ENCODE measurements at places on chromosomes 1 and 21.

- DNase-seq: no peak
Observed at GRCh38 chr21:36626791-36627190, 72.1 kb upstream of the SIM2 start.

- no peak for DNase-seq
Observed at GRCh38 chr1:107525145-107525544, 384.3 kb downstream of the NTNG1 start.

DNA sequence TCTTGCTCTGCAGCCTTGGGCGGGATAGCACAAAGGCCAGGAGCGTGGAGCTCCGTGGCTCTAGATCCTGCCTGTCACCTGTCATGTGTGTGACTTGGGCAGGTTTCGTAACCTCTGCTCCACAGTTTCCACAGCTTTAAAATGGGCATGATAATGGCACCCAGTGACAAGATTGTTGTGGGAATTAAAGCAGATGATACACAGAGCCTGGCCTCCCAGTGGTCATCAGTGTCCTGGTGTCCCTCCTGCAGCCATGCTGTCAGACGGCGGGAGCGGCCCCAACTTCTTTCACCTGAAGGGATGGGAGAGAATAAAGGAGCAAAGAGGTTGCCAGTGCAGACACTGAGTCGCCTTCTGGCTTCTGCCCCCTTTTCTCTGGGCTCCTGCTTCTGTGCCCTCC is 61.5 kb downstream of the SLC37A1 start:
- DNase-seq: no peak

DNA sequence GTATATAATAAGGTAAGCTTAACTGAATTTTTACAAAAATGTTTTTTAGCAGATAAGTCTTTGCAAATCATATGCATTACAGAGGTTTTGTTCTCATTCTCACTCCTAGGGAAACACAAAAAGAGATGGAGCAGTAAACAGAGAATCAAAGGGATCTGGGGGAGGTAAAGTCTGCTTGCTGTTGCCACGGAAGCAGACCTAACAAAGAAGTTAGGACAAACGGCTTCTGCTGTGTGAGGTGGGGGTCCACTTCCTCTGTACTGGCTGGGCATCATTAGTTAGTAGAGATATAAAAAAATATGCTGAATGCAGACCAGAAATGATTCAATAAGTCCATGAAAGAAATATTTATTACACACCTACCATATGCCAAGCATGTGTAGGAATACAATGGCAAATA is 34.2 kb downstream of the GJA5 start:
- no peak for DNase-seq

DNA sequence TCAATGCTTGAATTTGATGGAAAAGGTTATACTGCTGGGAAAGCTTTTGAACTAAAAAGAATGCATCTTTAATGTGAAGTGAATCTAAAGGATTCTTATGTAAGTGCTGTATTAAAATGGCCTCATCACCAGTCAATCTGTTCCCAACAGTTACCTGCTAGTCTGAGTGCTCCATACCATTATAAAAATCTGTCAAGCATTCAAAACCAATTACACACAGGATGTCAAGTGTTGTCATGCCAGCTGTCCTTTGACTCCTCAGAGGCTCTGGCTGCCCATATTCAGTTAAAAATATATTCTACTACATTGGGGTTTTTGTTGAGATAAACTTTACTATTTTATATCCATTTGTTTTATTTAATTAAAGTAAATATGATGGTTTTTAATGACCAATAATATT is 1587.7 kb downstream of the AMY1C start:
- DNase-seq: peak; percentile 71

- DNase-seq: no peak
Observed at GRCh38 chr1:5910276-5910620, 82.0 kb downstream of the NPHP4 start.
